ENCODE measurements at places on chromosomes 2 and 18. TPM values are rescaled to one million over a fixed set of nuclear protein-coding genes. Genes with fewer than 3 reads are reported as not detected.
A peak's percentile ranks its signal among the peaks of the same experiment; 100 is the strongest.

RAD51AP2 gene
- not detected for total RNA-seq

- DNase-seq: no peak
Observed at GRCh38 chr18:39960550-39960949, 1994.5 kb upstream of the PIK3C3 start.

- no peak for DNase-seq
Observed at GRCh38 chr2:201419986-201420385, 31.3 kb downstream of the TRAK2 start.

GRCh38 chr2:128736689-128737545, 418.2 kb upstream of the HS6ST1 start:
- peak; percentile 34 for DNase-seq

GRCh38 chr2:130391872-130392670, 36.2 kb downstream of the PTPN18 start:
- no peak for DNase-seq

GRCh38 chr18:76376668-76377358, 118.2 kb downstream of the ZNF516 start:
- peak; percentile 42 for DNase-seq

- no peak for DNase-seq
Observed at GRCh38 chr18:13305301-13305700, 86.7 kb downstream of the LDLRAD4 start.

GRCh38 chr2:192162392-192163042, 32.2 kb downstream of the TMEFF2 start:
- DNase-seq: peak; percentile 53

SERPINB13 gene
- not detected for total RNA-seq

- DNase-seq: no peak
Observed at GRCh38 chr18:79806976-79807841, 9.5 kb downstream of the KCNG2 start.

DNA sequence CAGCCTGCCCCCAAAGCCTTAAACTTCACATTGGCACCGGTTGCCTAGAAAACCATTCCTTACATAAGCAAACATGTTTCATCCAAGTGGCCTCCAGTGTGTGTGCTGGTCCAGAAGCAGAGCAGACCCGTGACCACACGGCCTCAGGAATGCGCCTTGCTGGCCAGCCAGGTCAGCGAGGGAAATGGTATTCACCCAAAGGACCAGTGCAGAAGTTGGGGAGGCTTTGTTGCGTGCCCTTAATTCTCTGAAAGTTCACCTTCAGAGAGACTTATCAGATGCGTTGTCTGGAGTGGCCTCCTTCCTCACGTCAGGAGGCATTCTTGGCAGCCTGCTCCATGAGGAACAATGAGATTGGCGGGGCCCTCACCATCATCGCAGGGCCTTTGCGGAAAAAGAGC, 25.9 kb downstream of the NRP2 start:
- DNase-seq: no peak

DNA sequence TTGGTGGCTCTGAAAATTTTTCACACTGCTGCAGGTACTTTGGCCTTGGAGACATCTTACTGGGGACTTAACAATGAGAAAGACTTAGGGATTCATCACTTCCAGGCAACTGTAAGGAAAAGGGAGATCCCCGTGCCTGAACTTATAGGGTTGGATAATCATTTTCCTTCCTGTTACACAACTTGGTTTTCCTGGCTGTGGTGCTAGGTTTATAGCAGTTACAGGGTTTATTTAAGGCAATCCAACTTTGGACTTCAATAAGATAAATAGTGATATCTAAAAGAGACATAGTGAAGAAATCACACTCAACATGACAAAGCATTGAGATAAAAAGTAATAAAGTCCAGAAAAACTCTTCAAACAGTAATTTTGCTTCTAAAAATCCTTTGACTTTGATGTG, 70.2 kb upstream of the RAPH1 start:
- DNase-seq: no peak

C2orf78 gene
- total RNA-seq: not detected

DNA sequence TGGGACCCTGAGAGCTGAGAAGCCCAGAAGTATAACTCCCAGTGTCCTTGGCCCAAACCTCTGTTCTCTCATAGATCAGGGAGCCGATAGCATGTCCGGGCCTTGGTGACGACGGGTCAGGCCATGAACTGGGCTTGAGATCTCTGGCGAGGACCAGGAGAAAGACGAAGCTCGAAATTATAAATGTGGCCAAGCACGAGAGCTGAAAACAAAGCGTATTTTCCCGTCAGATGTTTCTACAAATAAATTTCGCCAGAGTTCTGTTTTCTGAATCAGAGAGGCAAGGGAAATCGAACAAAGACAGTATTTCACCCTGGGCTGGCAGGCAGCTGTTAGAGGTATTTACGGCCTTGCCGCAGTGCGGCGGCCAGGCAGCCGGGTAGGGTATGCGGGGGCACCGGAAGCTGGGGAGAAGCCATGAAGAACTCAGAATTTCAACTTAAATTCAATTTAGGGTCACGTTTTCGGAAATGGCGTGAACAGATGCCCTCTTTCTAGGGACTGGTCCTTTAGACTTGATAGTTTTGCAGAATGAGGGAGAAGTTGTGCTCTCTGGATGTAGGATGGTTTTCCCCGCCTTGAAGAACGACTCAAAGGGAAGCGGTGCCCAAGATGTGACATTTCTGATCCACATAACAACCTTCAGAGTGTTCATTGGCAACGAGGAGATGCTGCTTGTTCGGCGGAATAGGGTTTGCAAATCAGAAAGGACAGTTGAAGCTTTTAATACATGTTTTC, 9.6 kb downstream of the HOXD8 start:
- DNase-seq: no peak

GRCh38 chr2:81505586-81505985, 1201.0 kb upstream of the LRRTM1 start:
- no peak for DNase-seq

C2orf76 gene
- 24.7 TPM for total RNA-seq

DNA sequence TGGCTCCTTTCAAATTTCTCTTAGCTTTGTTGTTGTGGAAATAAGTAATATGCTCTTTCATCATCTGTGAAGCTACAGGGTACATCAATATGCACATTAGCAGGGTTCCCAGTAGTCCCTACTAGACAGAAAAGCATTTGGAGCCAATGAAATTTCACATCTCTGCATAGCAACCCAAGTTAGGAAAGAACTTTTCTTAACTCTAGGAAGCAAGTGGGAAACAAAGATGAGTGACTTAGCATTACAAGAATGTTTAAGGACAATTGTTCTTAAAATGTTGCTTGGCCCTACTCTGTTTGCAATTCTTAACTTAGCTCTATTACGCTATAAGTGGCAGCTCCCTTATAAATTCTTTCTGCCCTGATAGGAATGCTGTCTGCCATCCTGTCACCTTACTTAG, 39.6 kb downstream of the ZEB2 start:
- no peak for DNase-seq

DNA sequence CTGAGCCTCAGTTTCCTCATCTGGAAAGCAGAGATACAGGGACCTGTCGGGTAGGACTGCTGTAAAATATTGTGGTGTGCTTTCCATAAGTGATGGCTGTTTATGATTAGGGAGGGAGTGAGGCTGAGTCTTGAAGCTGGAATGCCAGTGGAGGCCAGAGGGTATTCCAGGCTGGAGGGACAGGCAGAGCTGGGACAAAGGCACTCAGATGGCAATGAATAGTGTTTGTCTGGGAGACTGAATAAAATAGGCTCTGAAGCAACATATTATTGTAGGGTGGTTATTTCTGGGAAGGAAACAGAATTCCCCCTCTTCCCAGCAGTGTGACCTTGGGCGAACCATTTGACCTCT, 120.7 kb downstream of the INHBB start:
- DNase-seq: no peak

MRPL53 gene
- 118 TPM for total RNA-seq

GRCh38 chr2:140529706-140530105, 1601.1 kb downstream of the LRP1B start:
- no peak for DNase-seq

Data from CD8-positive, alpha-beta memory T cell (primary cell).